ENCODE measurements at places on chromosomes 5 and 9. TPM values are rescaled to one million over a fixed set of nuclear protein-coding genes. Genes with fewer than 3 reads are reported as not detected.

BARHL1 gene
- total RNA-seq, result not detected

COX7C gene
- total RNA-seq, result 479 TPM

DOCK2 gene
- total RNA-seq, result 1.3 TPM

ZNF454 gene
- 0.08 TPM for total RNA-seq

TERT gene
- total RNA-seq, result not detected

FAM78A gene
- 0.49 TPM for total RNA-seq

SLC34A3 gene
- total RNA-seq, result not detected

C6 gene
- total RNA-seq, result not detected

SLC23A1 gene
- total RNA-seq, result not detected

FABP6 gene
- 0.31 TPM for total RNA-seq

SVEP1 gene
- 1.6 TPM for total RNA-seq

PLPP7 gene
- total RNA-seq, result 0.08 TPM

LPAR1 gene
- 29.0 TPM for total RNA-seq

RAI14 gene
- total RNA-seq, result 38.0 TPM

LECT2 gene
- total RNA-seq, result not detected

SIGMAR1 gene
- total RNA-seq, result 248 TPM

Measured in hair follicular keratinocyte (primary cell).